ENCODE measurements at places on chromosomes 6 and 20.

DNA sequence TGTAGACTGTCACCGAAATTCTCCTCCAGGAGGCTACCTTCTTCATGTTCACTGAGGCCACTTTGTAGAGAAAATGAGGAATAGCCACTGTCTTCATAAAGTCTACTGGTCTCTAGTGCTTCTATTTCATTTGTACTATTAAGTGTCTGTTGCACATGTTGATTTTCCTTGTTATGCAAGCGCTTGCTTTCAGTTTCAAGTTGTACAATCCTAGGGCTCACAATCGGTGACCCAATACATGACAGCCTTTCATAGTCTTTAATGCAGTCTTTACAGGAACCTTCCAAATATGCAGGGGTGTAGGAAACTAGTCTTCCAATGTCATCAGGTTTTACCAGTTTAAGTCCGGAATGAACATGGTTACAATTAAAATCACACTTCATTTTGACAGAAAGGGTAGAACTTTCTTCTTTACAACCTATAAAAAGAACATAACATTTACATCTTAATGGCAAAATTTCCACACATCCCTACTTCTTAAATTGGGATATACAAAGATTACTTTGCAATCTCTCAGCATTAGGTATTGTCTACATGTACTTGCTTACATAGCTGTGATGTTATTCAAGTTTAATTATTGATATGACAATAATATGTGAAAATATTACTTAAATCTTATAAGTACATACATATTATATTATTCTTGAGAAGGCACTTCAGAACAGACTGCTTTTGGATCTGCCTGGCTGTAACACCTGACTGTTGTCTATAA is 7.5 kb downstream of the FBXO5 start:
- DNase-seq: no peak

DNA sequence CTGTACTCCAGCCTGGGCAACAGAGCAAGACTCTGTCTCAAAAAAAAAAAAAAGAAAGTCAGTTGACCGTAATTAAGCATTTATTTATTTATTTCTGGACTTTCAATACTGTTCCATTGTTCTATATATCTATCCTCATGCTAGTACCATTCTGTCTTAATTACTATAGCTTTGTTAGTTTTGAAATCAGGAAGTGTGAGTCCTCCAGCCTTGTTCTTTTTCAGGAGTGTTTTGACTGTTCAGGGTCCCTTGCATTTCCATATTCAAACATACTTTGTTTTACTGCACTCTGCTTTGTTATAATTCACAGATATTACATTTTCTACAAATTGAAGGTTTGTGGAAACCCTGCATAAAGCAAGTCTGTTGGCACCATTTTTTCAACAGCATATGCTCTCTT is 36.7 kb upstream of the ASXL1 start:
- no peak for DNase-seq

DNA sequence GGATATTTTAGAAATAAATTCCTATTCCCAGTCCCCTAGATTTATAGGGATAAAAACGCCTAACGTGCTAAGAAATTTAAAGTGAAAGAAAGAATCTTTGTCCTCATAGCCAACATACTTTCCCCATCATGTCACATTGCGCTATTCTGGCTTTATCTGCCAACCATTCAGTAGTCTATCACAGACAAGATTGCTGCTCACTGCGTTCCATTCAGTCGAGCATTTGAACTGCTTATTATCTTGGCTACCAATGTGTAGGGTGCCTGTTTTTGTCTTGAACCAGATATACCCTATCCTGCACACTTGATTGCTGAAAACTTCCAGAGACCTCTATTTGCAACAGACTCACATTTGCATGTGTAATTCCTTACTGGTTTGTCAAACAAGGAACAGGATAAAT is 751.5 kb downstream of the EPHA7 start:
- DNase-seq: no peak

GRCh38 chr20:41854765-41855164 is 236.6 kb upstream of the CHD6 start:
- DNase-seq: no peak

- no peak for DNase-seq
Observed at GRCh38 chr6:47581591-47581990, 104.0 kb downstream of the CD2AP start.

DNA sequence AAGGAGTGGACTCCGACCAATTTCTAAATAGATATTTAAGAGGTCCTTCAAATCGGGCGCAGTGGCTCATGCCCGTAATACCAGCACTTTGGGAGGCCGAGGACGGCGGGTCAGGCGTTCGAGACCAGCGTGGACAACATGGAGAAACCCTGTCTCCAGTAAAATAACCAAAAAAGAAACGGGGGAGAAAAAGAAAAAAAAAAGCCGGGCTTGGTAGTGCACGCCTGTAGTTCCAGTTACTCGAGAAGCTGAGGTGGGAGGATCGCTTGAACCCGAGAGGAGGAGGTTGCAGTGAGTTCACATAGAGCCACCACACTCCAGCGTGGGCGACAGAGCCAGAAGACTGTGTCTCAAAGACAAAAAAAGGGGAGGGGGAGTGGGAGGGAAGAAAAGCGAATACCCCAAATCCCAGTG is 53.3 kb upstream of the HFE start:
- DNase-seq: no peak

GRCh38 chr6:125019918-125020317 is 57.7 kb downstream of the RNF217 start:
- DNase-seq: no peak

GRCh38 chr6:81625216-81625615 is 127.3 kb downstream of the TENT5A start:
- DNase-seq: no peak

DNA sequence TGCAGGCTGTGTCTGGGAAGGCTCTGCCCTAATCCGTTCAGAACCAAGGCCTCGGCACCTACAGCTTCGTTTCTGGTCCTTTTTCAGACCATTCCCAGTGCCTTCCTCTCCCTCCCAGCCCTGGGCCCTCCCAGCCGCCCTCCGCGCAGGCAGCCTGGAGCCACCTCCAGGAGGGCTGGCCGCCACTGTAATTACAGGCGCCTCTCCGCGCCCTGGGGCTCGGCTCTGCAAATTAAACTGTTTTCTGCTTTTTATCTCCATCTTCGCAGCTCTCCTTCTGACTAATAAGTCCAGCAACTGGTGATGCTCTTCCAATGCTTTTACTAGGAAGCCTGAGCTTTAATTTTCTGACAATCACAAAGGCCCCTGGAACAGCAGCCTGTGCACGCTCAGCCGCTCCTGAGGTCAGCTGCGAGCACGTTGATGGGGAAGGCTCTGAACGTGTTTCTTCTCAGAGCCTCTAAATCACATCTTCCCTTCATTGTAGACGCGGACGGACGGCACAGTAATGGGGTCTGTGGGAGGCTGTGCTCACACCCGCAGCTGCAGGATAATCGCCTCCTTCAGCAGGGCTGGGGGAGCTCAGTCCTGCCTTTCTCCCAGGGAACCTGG is 194.6 kb downstream of the DLL1 start:
- no peak for DNase-seq

- no peak for DNase-seq
Observed at GRCh38 chr6:167731216-167731615, 95.5 kb upstream of the AFDN start.

GRCh38 chr6:35219683-35220326 is 6.0 kb downstream of the SCUBE3 start:
- DNase-seq: no peak

DNA sequence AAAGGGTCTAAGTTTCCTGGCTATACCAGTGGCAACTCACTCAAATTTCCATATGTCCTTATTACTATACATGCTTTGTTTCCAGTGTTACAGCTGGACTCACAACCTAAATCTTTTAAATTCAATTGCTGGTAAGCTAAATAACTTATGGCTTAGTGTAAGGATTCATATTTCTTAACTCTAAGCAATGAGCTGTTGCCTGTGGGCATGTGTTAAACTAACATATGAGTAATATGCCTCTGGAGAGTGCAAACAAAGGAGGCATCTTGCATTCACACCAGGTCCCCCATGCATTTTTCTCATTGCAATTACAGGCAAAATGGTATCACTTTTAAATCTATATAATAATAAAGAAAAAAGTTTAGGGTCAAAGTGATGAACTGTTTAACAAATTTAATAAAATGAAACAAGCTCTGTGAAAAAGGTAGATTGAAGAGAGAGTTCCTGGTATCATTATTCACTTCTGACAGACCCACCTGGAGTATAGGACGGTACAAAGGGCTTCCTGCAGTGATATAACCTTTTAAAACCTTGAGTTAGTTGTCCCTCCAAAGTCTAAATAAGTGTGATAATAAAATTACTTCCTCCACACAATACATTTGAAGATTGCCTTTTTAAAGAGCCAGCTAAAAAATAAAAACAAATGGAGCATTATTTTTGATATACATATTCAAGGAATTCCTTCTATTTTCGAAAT is 57.6 kb upstream of the HMGCLL1 start:
- no peak for DNase-seq

DNA sequence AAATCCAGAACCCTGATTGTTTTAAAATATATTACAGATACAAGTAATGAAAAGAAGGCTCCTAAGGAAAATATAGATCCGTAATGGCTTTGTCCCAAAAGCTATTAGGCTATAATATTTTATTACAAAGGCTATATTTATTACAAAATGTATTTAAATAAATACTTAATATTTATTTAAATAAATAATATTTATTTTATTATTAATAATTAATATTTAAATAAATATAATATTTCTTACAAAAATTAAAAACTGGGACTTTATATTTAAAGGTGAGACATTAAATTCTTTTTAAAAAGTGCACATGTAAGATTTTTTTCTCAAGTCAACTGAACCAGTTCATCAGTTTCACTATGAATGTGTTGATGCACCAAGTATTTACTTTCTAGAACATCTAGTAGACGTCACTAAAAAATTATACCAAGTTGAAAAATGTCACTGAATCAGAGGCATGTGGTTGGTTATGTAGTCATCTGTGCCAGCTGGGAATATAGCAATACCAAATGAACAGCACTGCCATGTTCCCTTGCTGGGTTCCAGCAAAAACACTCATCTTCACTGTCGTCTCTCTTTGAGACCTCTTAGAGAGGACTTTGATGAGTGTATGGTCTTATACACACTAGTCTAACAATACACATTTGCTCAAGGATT is 278.9 kb downstream of the ESR1 start:
- DNase-seq: no peak
